ENCODE measurements at places on chromosomes 5 and 9. TPM values are rescaled to one million over a fixed set of nuclear protein-coding genes. Genes with fewer than 3 reads are reported as not detected.

GABRA1 gene
- not detected for total RNA-seq

EXD3 gene
- 8.4 TPM for total RNA-seq

LEAP2 gene
- 0.14 TPM for total RNA-seq

TOR4A gene
- 13.5 TPM for total RNA-seq

CCL27 gene
- not detected for total RNA-seq

SPINK7 gene
- not detected for total RNA-seq

PLEKHG4B gene
- total RNA-seq: not detected

GKAP1 gene
- total RNA-seq: 1.3 TPM

STARD4 gene
- 81.2 TPM for total RNA-seq

SLC36A2 gene
- not detected for total RNA-seq

AMBP gene
- total RNA-seq: 0.28 TPM

FGF10 gene
- 3.8 TPM for total RNA-seq

SCGB3A2 gene
- total RNA-seq: not detected

DCANP1 gene
- total RNA-seq: not detected

SPIN1 gene
- 100 TPM for total RNA-seq

SPATA31E1 gene
- not detected for total RNA-seq

SHISAL2B gene
- total RNA-seq: not detected

NR5A1 gene
- not detected for total RNA-seq

LRRTM2 gene
- 0.57 TPM for total RNA-seq

PLAC8L1 gene
- total RNA-seq: not detected

HSD17B3 gene
- total RNA-seq: not detected

PIP5K1B gene
- under 0.01 TPM for total RNA-seq

PCDHGA1 gene
- total RNA-seq: 1.1 TPM

UGT3A2 gene
- not detected for total RNA-seq

RGS14 gene
- 5.0 TPM for total RNA-seq

IGFBPL1 gene
- not detected for total RNA-seq

CCL21 gene
- total RNA-seq: not detected

SLC27A6 gene
- 0.28 TPM for total RNA-seq

Data from smooth muscle cell of bladder (primary cell).